ENCODE measurements at places on chromosomes 16 and 17.

GRCh38 chr17:39238311-39238972 lies 12.7 kb upstream of the STAC2 start:
- DNase-seq = peak; percentile 30

- DNase-seq = peak; percentile 41
These were observed 16.6 kb upstream of the ERN1 start for GRCh38 chr17:64146418-64147109.

- DNase-seq = no peak
These were observed 49.6 kb downstream of the MRC2 start for GRCh38 chr17:62676952-62677596.

GRCh38 chr16:15037745-15038144 lies 18.1 kb downstream of the NTAN1 start:
- DNase-seq = no peak

DNA sequence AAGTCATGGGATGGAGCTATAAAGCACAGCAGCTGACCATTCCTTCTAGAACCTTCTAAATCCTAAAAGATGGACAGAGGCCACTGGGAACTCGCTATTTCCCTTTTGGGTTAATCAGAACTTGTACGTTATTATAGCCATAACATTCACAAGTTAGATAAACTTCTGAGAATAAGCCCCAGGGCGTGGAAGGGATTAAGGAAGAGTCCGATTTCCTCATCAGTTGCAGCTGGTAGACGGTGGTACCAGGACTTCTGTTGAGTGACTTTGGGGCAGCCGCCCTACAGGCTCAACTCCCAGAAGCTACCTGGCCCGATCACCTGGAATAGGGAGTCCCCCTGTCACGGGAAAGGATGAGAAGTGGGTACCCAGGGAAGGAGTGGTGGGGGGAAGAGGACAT lies 370.1 kb upstream of the ZFHX3 start:
- DNase-seq = no peak

- no peak for DNase-seq
These were observed at the start of gene ERBB2 for GRCh38 chr17:39699818-39700147. TSS of gene ERBB2 (plus strand) at chr17:39700064. CDS start at chr17:39700239, 175 bp downstream.

DNA sequence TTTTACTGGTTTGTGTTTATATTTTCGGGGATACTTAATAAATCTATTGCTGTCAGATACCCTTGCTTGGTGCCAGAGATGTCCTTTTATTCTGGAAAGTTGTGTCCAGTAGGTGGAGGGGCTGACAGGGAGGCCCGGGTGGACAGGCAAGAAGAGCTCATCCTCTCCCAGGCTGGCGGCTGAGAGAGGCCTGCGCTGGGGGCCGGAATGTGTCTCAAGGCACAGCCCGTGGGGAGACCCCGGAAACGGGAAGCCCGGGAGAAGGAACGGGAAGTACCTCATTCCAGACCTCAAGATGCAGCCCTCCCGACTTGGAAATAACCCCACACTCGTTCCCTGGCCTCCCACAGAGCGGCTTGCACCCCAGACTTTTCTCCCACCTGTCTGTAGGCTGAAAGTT lies 12.5 kb upstream of the DEF8 start:
- DNase-seq = no peak

DNA sequence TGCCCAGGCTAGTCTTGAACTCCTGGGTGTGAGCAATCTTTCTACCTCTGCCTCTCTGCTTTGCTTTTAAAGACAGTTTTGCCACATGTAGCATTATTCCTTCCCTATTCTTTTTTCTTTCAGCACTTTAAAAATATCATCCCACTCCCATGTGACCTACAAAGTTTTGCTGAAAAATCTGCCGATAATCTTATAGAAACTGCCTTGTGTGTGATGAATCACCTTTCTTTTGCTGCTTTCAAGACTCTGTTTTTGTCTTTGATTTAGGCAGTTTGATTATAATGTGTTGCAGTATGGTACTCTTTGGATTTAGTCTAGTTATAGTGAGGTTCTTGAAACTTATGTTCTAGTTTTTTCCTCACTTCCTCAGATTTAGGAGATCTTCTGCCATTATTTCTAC lies 142.0 kb upstream of the KIF2B start:
- no peak for DNase-seq

GRCh38 chr17:28010406-28010805 lies 32.1 kb upstream of the NLK start:
- DNase-seq = no peak

DNA sequence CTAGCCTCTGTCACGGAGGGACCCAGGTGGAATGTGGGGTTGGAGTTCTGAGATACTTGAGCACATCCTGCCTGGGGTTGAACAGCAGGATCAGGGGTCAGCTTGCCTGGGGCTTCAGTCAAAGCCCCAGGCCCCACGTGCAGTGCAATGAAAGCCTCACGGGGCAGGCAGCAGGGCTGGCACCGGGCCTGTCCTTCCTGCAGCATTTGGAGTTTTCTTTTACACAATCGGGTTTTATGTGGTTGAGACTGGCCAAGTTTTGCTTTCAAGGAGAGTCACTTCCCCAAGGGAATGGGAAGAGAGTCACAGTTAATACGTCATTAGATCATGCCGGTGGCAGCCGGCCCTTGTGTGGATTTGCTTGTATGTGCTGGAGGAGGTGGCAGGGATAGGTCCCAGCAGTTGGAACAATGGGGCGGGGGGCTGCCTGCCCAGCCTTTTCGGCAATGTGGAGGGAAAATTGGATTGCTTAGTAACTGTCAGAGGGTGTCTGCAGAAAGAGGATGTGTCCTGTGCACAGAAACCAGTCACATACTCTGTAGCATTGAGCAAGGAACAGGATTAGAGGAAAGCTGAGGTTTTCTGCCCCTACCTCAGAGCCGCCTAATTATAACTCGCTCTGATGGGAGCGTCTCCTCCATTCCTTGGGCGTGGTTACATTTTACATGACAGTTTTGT lies 4.5 kb downstream of the RMI2 start:
- DNase-seq = no peak
